ENCODE measurements at places on chromosomes 5 and 9.

DNA sequence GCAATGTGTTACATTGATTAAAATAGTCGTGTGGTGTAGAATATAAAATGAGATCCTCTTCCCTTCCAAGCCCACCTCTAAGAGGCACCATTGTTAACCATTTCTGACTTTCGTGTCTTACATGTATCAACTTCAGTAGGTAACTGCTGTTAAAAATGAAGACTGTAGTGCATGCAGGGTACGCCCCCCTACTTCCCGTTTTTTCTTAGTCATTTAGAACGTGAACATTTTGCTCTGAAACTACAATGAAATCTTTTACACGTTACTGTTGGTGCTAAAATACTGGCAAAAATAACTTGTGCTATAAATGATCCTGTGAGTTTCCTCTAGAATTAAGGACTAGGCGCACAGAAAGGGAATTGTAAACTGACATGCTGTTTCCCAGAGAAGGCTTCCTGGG, 41.5 kb downstream of the WNK2 start:
- no peak for DNase-seq

DNA sequence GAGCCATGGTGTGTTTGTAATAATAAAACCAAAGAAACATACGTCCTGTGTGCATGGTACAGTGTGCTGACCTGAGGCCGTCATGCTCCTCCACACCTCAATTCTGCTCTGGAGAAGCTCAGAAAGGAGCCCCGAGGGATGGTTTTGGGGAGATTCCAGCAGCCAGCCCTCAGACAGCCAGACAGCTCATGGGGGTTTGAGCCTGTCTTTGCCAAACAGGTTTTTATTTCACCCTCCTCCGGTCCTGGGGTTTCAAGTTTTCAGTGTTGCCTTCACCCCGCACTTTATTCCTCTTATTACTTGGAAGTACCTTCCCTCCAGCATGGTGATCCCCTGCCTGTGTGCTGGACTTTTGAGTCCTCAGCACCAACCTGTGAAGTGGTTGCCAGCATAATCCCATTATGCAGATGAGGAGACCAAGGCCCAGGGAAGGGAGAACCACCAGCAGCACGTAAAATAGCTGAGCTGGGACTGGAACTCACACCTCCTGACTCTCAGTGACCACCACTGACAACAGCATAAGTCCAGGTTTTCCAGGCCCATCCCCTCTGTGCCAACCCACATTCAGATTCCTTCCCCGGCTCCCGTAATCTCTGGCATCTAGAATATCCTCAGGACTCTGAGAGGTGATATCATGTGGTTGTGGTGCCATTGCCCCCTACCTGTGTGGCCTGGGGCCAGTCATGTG, 35.1 kb downstream of the TGFBI start:
- no peak for DNase-seq

DNA sequence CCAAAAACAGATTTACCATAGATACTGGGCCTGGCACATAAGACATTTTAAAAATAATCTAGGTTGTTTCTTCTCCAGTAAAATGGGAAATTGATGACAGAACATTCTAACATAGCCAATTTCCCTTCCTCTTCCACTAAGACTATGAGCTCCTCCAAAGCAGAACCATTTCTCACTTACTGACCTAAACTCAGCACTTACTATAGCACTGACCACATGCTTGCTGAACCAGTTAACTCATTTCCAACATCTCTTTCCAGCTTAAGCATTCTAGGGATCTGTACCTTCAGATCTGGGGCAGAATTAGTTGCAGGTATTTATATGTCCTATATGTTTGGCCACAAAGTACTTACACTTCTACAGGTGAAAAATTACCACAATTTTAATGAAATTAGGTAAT, 58.9 kb downstream of the TTC39B start:
- DNase-seq = no peak

GRCh38 chr5:133385346-133385745, 227.0 kb downstream of the FSTL4 start:
- DNase-seq = no peak

GRCh38 chr5:40277161-40277906, 402.4 kb upstream of the PTGER4 start:
- no peak for DNase-seq

All from NCI-H1417 (cell line).